AG04450 (cell line): ENCODE measurements at places on chromosomes 3 and 15. TPM values are rescaled to one million over a fixed set of nuclear protein-coding genes. Genes with fewer than 3 reads are reported as not detected.

The LIPH gene
- polyA plus RNA-seq: 0.02 and 0.06 TPM in 2 replicates

The H1-8 gene
- polyA plus RNA-seq: not detected in 2 replicates

The GASK1A gene
- 0.43 and 0.46 TPM in 2 replicates for polyA plus RNA-seq

GRCh38 chr15:34362047-34362773 is 4.8 kb downstream of the LPCAT4 start:
- no peak for DNase-seq

GRCh38 chr3:25074149-25074548 is 353.9 kb upstream of the RARB start:
- no peak for DNase-seq

DNA sequence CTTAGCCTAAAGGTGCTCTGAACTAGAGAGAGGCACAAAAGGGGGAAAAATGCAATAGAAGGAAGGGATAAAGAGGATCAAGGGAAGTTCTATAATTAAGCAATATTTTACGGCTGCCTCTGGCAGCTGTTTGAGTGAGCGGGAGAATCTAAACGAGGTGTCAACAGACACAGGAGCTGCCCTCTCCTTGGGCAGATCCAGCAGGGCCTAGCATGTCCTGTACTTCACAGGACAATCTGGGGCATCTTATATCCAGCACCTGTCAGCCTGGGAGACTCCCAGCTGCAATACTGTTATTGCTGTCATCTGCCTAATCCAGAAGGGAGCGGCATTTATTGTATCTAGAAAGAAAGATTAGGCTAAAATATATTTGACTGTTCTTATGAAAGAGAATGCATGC is 68.9 kb downstream of the WWTR1 start:
- DNase-seq: no peak

DNA sequence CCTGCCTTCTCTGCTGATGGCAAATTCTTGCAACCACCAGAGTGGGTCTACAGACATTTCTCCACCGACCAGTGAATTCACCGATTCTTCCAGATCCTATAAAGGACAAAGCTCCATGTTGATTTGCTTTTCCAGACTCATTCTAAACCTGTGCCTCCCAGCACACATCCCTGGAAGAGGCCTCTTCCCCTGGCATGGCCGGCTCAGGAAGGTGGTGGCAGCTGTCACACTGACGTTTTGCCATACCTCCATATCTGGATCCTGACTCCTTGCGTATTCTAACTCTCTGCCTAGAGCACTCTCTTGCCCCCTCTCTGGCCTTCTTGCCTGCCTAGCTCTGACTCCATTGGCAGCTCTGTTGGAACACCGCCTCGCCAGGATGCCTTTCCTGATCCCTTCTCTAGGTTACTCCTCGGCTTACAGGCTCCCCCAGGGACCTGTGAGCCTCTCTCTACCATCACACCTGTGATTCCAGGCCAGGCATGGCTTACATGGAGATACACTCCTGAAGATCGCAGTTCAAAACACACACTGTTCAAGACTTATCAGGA is 31.0 kb downstream of the SLCO2A1 start:
- no peak for DNase-seq
